ENCODE measurements at places on chromosomes 2 and 18. TPM values are rescaled to one million over a fixed set of nuclear protein-coding genes. Genes with fewer than 3 reads are reported as not detected.

- DNase-seq = peak; percentile 23
Measured at GRCh38 chr18:10032331-10033015, 118.7 kb downstream of the VAPA start.

DNA sequence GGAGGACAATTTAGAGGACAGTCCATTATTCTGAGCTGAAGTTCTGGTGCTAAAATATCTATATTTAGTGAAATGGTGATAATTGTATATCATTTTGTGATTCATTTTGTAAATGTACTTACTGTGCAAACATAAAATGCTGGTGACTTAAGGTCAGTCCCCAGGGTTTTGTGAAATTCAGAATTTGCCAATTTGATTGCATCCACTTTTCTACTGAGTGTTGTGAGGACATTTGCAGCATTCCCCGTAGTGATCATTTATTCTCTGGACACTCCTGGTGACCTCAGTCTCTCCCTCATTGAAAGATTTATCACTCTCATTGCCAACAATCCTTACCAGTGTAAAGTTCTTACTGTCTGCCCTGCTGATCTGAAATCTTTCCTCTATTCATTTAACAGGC lies 98.2 kb downstream of the SOCS6 start:
- DNase-seq = no peak

The ANKRD30B gene
- polyA plus RNA-seq = not detected

GRCh38 chr18:32358075-32358474 lies 112.6 kb downstream of the GAREM1 start:
- peak; percentile 8 for DNase-seq

GRCh38 chr18:32289483-32290075 lies 99.7 kb downstream of the MEP1B start:
- DNase-seq = peak; percentile 84

The MOGAT1 gene
- polyA plus RNA-seq = 0.34 TPM

GRCh38 chr2:88071365-88071764 lies 3.7 kb downstream of the SMYD1 start:
- DNase-seq = no peak

The VSNL1 gene
- polyA plus RNA-seq = 1.3 TPM

- DNase-seq = peak; percentile 55
Measured at GRCh38 chr2:159265171-159265576, 21.3 kb downstream of the WDSUB1 start.

DNA sequence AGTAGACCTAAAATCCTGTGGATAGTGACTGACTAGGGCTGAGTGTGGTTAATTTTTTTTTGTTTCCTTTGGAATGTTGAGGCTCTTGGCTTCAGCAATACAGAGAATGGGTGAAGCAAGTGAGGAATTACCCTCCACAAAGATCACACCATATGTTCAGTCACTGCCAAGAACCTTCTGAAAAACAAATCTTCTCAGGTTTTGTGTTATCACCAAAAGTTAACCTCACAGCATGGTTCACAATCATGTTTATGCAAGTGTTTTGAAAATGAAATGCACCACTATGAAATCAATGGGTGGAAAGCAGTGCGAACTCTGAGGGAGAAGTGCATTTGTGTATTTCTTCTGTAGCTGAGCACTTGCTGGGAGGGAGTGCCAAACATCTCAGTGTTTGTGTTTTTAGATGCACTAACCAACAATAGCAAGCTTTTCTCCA lies 44.4 kb downstream of the SPATS2L start:
- peak; percentile 86 for DNase-seq

The RNU2-63P gene
- polyA plus RNA-seq = not detected

All from cardiac muscle cell (in vitro differentiated cells and primary cell).